ENCODE measurements at places on chromosomes 6 and 20. TPM values are rescaled to one million over a fixed set of nuclear protein-coding genes. Genes with fewer than 3 reads are reported as not detected.

GRCh38 chr6:56860475-56860874, 94.4 kb upstream of the BEND6 start:
- no peak for DNase-seq

GRCh38 chr6:108502832-108503231, 57.9 kb upstream of the FOXO3 start:
- DNase-seq, result no peak

DNA sequence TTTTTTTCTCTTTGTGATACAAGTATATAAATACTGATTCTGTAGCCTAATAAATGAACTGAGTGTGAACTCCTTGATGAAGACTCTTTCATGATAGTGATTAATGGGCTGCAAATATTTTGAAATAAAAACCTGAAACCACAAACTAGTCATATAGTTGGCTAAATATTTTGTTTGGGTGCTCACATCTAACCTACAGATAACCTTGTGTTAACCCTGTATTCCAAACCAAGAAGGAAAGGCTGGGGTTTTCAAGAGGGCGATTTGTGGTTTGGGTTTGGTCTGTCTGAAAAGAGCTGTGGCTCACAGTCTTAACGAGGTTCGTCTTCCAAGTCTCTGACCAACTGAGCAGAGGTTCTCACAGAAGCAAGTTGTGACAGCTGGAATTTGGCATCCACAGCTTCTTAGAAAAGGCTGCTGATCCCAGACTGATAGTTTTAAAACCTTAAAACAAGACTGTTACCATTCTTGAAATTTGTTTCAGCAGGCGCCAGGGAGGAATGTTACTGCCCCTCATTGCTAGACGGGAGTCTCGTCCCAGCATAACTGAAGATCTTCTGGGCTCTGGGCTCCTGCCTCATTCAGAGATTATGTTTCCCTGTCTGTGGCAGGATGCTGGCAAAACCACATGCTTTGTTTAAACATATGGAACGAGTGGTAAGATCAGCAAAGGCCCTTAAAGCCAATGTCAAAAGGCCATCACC, 736.4 kb upstream of the MARCKS start:
- DNase-seq, result no peak

GRCh38 chr6:27503436-27504030, 30.6 kb upstream of the ZNF184 start:
- peak; percentile 67 for DNase-seq

DNA sequence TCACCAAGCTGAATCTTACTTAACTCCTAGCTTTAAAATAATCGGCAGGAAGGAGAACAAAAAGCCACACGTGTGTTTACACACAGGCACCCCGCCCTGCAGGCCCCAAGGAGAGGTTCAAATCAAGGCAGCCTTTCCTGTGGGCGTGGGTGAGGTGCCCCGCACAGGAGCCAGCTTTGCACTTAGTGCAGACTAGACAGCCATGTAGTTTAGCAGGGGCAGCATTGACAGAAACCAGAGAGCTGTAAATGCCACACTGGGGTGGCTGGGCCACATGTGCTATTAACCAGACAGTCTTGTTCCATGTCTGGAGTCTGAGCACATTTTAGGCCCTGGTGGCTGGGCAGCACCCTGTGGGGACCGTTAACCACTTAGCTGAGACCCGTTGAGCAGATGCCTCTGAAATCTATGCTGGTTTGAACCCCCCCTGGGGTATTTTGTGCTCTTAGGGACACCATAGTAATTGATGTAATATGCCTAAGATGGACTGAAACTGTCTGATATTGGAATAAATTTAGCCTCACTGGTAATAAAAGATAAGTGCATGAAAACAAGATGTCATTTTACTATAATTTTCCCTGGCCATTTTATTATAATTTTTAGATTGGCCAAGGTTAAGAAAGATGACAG, 106.4 kb upstream of the KCNG1 start:
- DNase-seq, result no peak

ALDH8A1 gene
- polyA plus RNA-seq, result 1.2 TPM

- no peak for DNase-seq
Observed at GRCh38 chr6:134190883-134191282, 127.0 kb downstream of the SGK1 start.

ESR1 gene
- 0.77 TPM for polyA plus RNA-seq

DNA sequence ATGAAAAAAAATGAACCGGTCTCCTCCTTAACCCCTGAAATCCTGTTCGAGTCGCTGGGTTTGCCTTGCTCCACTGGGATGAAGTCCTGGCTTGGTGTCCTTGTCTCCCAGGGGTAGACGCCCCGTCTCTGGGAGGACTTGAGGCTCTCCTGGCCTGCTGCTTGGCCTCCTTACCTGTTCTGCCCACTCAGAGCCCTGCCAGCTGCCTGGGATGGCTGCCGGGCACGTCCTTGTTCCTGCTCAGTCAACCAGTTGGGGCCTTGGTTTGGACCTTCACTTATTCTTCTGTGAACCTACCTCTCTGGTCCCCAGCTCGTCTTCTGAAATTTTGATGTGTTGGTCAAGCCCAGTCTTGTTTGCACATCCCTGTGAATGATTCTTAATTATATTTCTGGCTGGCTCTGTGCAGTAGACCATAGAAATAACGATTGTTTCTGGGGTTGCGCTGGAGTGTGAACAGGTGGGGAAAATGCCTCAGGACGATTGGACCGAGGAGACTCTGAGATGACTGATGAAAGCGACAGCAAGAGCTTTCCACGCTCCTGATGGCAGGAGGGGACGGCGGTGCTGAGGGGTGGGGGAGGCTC, 126.5 kb upstream of the ESR1 start:
- DNase-seq, result no peak

DNA sequence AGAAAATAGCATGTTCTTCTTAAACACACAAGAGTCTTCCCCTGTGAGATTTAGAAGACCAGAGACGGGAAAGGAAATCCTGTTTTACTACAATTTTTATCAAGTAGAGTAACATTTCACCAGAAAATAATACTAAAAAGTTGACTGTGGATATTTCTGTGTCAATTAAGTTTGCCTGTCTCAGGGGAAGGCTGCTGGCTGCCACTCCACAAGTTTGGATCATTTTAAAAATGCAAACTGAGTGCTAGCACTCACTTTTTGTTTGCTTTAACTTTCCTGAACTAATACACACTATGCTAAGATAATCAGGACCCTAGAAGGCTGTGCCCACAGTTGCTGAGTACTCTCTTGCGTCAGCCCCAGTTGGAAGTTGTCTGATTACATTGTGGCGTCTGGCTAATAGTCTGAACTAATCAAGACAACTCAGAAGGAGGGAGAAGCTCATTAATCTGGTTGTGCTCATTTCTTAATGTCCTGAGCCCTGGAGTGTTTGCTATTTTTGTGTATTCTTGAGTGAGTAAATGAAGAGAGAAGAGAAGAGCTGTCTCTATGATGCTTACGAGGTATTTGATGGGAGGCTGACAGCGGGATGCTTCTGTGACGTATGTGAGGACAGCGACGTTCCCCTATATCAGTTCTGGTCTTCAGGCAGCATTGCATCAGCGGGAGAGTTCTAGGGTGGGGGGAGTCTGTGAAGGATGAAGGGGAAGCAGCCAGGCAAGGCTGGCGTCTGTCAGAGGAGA, 664.2 kb downstream of the QKI start:
- DNase-seq, result no peak

CCN2 gene
- 18.4 TPM for polyA plus RNA-seq

- no peak for DNase-seq
Observed at GRCh38 chr20:24877652-24878051, 71.4 kb upstream of the CST7 start.

GRCh38 chr6:36387440-36388303, at the start of gene ETV7:
TSS of gene ETV7 (minus strand) at chr6:36387669. CDS start at chr6:36387541, 128 bp downstream.
- DNase-seq, result peak; percentile 79

DAAM2 gene
- 4.6 TPM for polyA plus RNA-seq

GRCh38 chr20:39874049-39874893, 814.8 kb downstream of the MAFB start:
- peak; percentile 56 for DNase-seq

- no peak for DNase-seq
Observed at GRCh38 chr20:64140061-64140931, 24.0 kb upstream of the MYT1 start.

GRCh38 chr6:55512904-55513303, 66.1 kb downstream of the HMGCLL1 start:
- DNase-seq, result no peak

OOEP gene
- 0.73 TPM for polyA plus RNA-seq

IL17F gene
- not detected for polyA plus RNA-seq

GRCh38 chr6:157906537-157907061, 75.1 kb upstream of the SYNJ2 start:
- DNase-seq, result no peak

GRCh38 chr6:144394210-144394609, 109.1 kb downstream of the UTRN start:
- DNase-seq, result no peak

Data from pancreas (tissue), 10 donors.